ENCODE measurements at places on chromosomes 6 and 20. TPM values are rescaled to one million over a fixed set of nuclear protein-coding genes. Genes with fewer than 3 reads are reported as not detected.

GRCh38 chr20:19956976-19957375 is 60.2 kb upstream of the NAA20 start:
- H3K27ac ChIP-seq = no peak overlapping the region
- DNase-seq = no peak
- no peaks in the 10 kb centered on the region for H3K27me3 ChIP-seq
- H3K36me3 ChIP-seq = no peaks in the 10 kb centered on the region

DNA sequence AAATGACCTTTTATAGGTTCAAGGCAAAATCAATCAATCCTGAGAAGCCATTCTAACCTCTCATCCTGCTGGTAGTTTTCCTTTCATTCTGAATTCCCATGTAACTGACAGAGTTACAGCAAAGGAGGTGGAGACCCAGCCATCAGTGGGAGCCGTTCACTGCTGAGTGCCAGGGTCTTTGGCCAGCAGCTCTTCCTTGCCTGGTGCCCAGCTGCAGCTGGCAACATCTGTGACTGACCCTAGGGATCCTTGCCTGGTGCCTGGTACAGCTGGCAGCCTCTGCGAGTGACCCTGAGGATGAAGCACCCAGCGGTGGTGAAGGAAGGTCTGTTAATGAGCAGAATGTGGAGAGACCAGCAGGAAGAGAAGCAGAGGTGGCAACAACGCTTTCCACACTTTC is 314.6 kb downstream of the THBS2 start:
- no peak for DNase-seq
- no peaks in the 10 kb centered on the region for H3K27me3 ChIP-seq
- no peaks in the 10 kb centered on the region for H3K4me1 ChIP-seq
- no peak overlapping the region for H3K27ac ChIP-seq
- no peak overlapping the region for H3K4me3 ChIP-seq

DNA sequence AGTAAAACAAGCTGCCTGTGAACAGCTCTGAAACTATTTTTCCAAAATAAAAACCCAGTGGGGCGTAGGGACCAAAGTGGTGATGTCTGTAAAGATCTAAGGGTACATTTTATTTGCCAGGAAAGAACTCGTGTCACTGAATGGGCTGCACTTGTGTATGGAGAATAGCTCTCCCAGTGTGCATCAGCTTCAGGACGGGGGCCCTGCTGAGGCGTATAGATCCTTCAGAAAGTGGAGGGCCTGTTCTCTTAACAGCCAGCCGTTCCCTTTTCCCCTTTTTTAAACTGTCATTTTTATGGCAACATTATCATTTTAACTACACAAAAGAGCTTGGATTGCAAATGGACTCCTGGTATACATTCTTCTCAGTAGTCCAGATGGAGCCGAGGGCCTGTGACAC is 137.3 kb downstream of the TMEM242 start:
- H3K27me3 ChIP-seq = no peaks in the 10 kb centered on the region
- H3K27ac ChIP-seq = no peak overlapping the region
- peaks cover 76% of the 10 kb centered on the region for H3K36me3 ChIP-seq
- H3K4me1 ChIP-seq = no peaks in the 10 kb centered on the region

GRCh38 chr20:39983183-39983582 is 705.9 kb downstream of the MAFB start:
- H3K27me3 ChIP-seq = no peaks in the 10 kb centered on the region
- no peak overlapping the region for H3K27ac ChIP-seq
- no peak for DNase-seq
- H3K4me1 ChIP-seq = peaks cover 7% of the 10 kb centered on the region
- H3K4me3 ChIP-seq = no peak overlapping the region
- no peaks in the 10 kb centered on the region for H3K36me3 ChIP-seq

Gene SEMG2
- not detected for total RNA-seq
